ENCODE measurements at places on chromosomes 2 and 18.

DNA sequence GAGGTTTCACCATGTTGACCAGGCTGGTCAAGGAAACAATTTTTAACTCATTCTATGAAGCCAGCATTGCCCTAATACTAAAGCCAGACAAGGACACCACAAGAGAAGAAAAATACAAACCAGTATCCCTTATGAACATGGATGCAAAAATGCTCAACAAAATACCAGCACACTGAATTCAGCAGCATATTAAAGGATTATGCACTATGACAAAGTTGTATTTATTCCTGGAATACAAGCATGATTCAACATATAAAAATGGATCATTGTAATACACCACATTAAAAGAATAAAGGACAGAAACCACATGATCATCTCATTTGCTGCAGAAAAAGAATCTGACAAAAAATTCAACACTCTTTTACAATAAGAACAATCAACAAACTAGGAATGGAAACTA, 138.7 kb downstream of the RAB3GAP1 start:
- no peak for DNase-seq

DNA sequence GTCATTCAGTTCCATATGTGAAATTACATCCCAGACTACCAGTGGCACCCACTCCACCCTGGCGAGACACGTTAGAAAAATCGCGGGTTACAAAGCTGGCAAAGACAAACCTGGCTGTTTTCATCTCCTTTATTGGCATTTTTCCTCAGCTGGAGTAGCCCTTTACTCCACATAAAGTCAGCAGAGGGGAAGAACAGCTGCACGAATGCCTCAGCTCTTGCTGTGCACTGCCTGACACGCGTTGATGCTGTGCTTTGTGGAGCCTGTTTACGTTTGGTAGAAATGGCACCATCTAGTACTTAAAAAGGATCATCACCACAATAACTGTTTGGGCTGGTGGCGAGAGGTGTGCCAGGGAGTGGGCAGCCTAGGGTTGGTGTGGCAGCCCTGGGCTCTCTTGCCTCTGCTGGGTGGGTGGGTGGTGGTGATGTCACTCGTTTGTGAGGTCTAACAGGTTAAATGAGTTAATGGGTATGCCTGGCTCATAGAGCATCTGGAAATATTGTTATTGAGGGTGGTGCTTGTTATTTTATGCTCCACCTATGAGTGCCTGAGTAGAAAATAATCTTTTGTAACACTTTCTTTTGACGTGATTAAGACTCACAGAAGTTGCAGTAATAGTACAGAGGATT, 16.4 kb downstream of the FARP2 start:
- no peak for DNase-seq

GRCh38 chr2:127220768-127221527, 849 bp upstream of the CYP27C1 start:
- DNase-seq, result no peak

DNA sequence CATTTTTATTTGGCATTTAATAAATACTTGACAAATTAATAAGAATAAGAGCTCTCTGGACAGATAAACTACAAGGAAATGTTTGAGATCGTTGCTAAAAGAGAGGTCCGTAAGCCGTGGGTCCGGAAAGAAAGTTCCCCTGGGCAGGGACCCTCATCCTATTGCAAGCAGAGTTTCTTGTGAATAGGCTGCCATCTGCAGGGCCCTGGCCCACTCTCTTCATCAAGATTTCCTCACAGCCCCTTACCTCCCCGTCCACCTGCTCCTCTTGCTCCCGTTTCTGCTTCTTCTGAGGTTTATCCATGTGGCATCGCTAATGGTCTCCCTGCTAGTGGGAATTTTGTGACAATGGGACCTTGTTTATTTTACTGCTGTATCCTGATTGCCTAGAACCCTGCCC, 30.1 kb upstream of the MC5R start:
- DNase-seq, result no peak

DNA sequence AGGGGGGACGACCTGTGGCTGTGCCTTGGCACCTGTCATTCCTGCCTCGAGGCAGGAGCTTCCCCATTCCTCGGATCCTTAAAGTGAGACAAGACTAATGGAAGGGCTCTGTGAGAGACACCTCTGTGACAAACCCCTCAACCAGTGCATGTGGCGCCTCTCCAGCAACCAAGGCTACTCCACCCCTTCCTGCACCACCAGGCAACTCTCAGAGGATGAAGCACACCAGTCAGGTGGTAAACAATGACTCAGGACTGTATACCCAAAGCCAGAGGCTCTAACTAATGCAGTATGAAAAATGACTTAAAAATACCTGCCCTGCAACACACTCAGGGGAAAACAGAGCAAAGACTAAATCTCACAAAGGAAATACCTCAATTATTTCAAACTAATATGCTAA, 136.9 kb downstream of the UXS1 start:
- peak; percentile 74 for DNase-seq

DNA sequence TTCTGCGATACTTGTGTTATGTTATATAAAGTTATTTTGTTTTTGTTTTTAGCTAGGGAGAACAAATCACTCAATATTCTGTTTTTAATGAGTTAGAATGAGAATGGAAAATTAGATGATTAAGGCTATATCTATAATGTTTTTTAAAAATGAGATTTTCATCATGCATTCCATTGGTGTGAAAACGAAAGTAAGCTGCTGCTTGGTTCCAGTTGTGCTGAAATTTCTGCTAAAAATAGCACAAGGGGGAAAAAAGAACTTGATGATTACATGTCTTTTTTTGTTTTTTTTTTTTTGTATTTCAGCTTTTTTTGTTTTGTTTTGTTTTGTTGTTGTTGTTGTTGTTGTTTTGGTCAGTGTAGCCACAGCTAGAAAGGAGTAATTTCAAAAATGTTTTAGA, 242.6 kb upstream of the KCNJ3 start:
- DNase-seq, result no peak

DNA sequence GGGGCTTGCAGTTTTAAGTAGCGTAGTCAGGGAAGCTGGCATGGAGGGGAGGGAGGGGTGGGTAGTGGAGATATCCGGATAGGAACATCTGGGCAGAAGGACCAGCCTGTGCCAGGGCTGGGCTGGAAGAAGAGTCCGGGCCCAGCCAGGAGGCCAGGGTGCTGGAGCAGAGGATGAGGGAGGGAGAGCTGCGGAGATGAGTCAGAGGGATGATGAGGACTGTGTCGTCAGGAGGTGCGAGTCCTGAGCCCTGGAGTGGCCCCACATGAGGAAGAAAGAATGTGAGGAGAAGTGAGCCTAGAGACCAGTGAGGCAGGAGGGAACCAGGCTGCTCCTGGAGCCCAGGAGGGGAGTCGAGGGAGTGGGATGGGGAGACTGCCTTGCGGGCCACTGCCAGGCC, 82.4 kb downstream of the CTIF start:
- no peak for DNase-seq

DNA sequence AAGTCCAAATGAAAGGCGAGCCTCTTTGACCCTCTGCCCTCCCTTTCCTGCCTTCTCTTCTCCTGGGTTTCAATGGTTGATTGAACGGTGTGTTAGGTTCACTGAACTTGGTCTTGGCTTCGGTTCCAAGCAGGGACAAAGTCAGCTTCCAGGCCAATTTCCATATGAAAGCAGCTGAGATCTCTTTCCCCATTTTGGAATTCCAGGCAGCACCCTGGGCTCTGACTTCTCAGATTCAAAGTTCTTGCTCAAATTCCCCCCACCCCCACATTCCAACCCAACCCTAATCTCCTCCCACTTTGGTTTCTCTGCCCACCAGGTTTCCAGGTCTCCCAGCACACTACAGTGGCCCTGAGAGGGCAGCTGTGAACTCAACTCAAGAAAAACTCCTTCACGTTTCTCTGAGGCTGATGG, 231.0 kb downstream of the INSIG2 start:
- DNase-seq, result no peak

GRCh38 chr2:164542581-164543021, 78.7 kb downstream of the GRB14 start:
- no peak for DNase-seq
